Thoracic aorta endothelial cell (primary cell): ENCODE measurements at places on chromosomes 1 and 21. TPM values are rescaled to one million over a fixed set of nuclear protein-coding genes. Genes with fewer than 3 reads are reported as not detected.

REN gene
- total RNA-seq = 0.07 TPM in 1 of 2 replicates, not detected in the other

PTPRC gene
- total RNA-seq = not detected in 2 replicates

ADAMTSL4 gene
- total RNA-seq = 0.27 and 0.86 TPM in 2 replicates

S100A10 gene
- total RNA-seq = 234 and 247 TPM in 2 replicates

CLDN19 gene
- not detected in 2 replicates for total RNA-seq

RPE65 gene
- not detected in 2 replicates for total RNA-seq

EFNA1 gene
- 30.5 and 45.1 TPM in 2 replicates for total RNA-seq

CDA gene
- 1.5 and 2.0 TPM in 2 replicates for total RNA-seq

RHEX gene
- total RNA-seq = not detected in 2 replicates

THEMIS2 gene
- 2.7 and 5.3 TPM in 2 replicates for total RNA-seq

ARMH1 gene
- total RNA-seq = 0.36 TPM in 1 of 2 replicates, not detected in the other

BEND5 gene
- total RNA-seq = 0.65 TPM in 1 of 2 replicates, not detected in the other

FNDC7 gene
- not detected in 2 replicates for total RNA-seq

PLA2G2C gene
- not detected in 2 replicates for total RNA-seq

ITPKB gene
- total RNA-seq = 47.1 and 47.6 TPM in 2 replicates

ERI3 gene
- total RNA-seq = 34.2 and 43.4 TPM in 2 replicates

PTPN22 gene
- total RNA-seq = 6.0 and 15.8 TPM in 2 replicates

DMRTA2 gene
- not detected in 2 replicates for total RNA-seq

MFN2 gene
- 68.8 and 72.4 TPM in 2 replicates for total RNA-seq

RGS5 gene
- 21.0 and 26.2 TPM in 2 replicates for total RNA-seq

ILDR2 gene
- 0.14 TPM in 1 of 2 replicates, not detected in the other for total RNA-seq

S100A8 gene
- not detected in 2 replicates for total RNA-seq

OR2T2 gene
- total RNA-seq = not detected in 2 replicates

PDE9A gene
- total RNA-seq = 0.36 TPM in 1 of 2 replicates, not detected in the other

SDC3 gene
- 16.6 and 19.9 TPM in 2 replicates for total RNA-seq

OR2L2 gene
- not detected in 2 replicates for total RNA-seq

TCHH gene
- total RNA-seq = under 0.01 TPM in 2 replicates

CELA2A gene
- total RNA-seq = not detected in 2 replicates

OR2L5 gene
- total RNA-seq = not detected in 2 replicates

ADCY10 gene
- total RNA-seq = under 0.01 and 0.07 TPM in 2 replicates

SIPA1L2 gene
- 19.4 and 23.1 TPM in 2 replicates for total RNA-seq

TNNT2 gene
- 0.07 TPM in 1 of 2 replicates, not detected in the other for total RNA-seq

FCRL6 gene
- total RNA-seq = not detected in 2 replicates

DISP3 gene
- 0.07 and 0.13 TPM in 2 replicates for total RNA-seq

ANGPTL7 gene
- not detected in 2 replicates for total RNA-seq

TRAF5 gene
- 12.6 and 13.0 TPM in 2 replicates for total RNA-seq

NTMT2 gene
- total RNA-seq = not detected in 2 replicates

HSD3B2 gene
- not detected in 2 replicates for total RNA-seq

TFAP2E gene
- under 0.01 TPM in 1 of 2 replicates, not detected in the other for total RNA-seq

PSRC1 gene
- 16.2 and 25.8 TPM in 2 replicates for total RNA-seq

TMEM269 gene
- 0.13 TPM in 1 of 2 replicates, not detected in the other for total RNA-seq

LDLRAD1 gene
- not detected in 2 replicates for total RNA-seq

CELA3A gene
- not detected in 2 replicates for total RNA-seq

GSTM1 gene
- total RNA-seq = 8.9 and 12.2 TPM in 2 replicates

C1orf185 gene
- total RNA-seq = not detected in 2 replicates

NBPF4 gene
- not detected in 2 replicates for total RNA-seq

SSBP3 gene
- 27.3 and 31.1 TPM in 2 replicates for total RNA-seq

CD244 gene
- total RNA-seq = not detected in 2 replicates

COL24A1 gene
- total RNA-seq = 0.07 and 0.27 TPM in 2 replicates

AMY2A gene
- total RNA-seq = not detected in 2 replicates

BSND gene
- not detected in 2 replicates for total RNA-seq
